MV-4-11 (cell line): ENCODE measurements at places on chromosomes 6 and 20.
A peak's percentile ranks its signal among the peaks of the same experiment; 100 is the strongest.

- DNase-seq, result peak; percentile 74
These were observed 67.2 kb downstream of the TRIM27 start for GRCh38 chr6:28856620-28857005.

GRCh38 chr20:36355469-36356171 lies 49.5 kb downstream of the DLGAP4 start:
- no peak for DNase-seq

- no peak for DNase-seq
These were observed 4.7 kb downstream of the OTOR start for GRCh38 chr20:16752901-16753300.

GRCh38 chr6:5471044-5471443 lies 209.7 kb downstream of the FARS2 start:
- peak; percentile 54 for DNase-seq

DNA sequence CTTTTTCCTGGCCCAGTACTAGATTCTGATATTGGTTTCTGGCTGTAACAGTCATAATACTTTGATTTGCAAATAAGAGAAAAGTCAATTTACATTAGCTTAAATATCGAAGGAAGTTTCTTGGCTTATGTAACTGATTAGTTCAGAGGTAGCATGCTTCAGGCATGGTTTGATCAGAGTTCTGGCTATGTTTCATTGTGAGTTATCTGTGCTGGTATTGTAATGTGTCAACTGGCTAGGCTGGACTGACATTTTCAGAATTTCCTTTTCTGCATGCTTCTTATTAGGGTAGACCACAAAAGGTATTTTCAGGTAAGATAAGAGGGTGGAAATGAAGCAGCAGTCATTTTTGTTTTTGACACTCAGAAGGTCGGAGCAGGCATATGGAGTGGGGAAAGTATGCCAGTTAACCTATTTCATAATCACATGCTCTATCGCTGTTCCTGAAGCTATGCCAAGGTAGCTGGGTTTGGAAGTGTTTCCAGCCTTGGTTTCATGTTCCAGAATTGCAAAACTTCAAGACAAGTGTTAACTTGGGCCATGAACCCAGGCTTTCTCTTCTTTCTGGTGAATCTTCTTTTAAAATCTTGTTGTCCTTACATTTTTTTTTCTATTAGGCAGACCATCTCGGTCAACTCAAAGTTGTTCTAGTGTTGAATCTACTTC lies 244.9 kb downstream of the DHX35 start:
- no peak for DNase-seq

GRCh38 chr20:58841539-58842264 lies 9.0 kb downstream of the GNAS-AS1 start:
- no peak for DNase-seq

- DNase-seq, result no peak
These were observed 139.4 kb downstream of the RNGTT start for GRCh38 chr6:88823998-88824397.

DNA sequence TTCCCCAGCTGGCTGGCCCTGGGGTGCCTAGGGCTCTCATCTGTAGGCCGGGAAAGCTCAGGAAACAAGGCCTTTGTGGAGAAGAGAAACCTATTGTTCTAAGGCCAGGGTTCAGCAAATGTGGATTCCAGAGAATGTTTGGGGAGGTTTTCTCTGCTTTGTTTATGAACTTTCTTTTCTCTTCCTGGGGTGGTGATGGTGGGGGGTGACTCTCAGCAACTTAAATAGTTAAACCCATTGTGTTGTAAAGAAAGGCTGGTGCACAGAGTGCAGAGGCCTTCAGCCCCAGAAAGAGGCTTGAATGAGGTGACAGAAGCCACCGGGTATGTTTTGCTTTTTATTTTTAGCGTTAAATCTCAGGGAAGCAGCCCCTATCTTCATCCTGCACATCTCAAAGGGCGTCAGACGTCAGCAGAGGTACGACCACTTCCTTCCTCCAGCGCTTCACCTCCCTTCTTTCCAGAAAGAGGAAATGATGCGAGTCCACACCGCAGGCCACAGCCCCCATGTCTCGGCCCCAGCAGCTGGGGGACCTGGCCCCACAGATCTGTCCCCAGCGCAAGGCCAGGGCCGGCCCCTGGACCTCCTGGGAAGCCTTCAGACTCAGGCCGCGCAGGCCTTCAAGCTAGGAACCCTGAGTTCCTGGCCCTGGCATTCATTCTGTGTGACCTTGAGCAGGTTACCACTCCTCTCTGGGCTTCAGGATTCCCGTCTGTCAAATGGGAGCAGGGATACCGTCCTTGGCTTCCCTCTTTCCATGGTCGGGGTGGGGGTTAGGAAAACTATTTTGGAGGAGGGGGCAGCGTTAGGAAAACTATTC lies 605 bp upstream of the PPP1R16B start:
- peak; percentile 85 for DNase-seq

- DNase-seq, result no peak
These were observed 14.8 kb downstream of the ERMARD start for GRCh38 chr6:169766232-169766631.

DNA sequence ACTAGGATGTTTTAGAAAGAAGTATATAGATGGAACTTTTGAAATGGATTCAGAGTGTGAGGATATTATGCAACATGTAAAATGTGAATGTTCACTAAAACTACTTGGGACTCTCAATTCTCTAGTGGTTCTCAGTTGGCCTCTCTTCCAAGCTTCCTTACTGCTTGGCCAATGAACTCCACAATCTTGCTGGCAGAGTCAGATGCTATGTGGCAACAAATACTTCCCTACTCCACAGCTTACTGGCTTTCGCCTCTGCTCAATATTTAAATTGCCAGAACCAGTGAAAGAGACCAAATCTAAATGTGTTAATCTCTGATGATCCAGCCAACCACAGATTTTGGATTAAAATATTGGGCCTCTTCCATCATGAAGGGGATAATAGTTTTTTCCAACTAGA lies 138.4 kb downstream of the HTR1B start:
- no peak for DNase-seq

GRCh38 chr6:134436950-134437349 lies 119.0 kb upstream of the SGK1 start:
- peak; percentile 79 for DNase-seq

DNA sequence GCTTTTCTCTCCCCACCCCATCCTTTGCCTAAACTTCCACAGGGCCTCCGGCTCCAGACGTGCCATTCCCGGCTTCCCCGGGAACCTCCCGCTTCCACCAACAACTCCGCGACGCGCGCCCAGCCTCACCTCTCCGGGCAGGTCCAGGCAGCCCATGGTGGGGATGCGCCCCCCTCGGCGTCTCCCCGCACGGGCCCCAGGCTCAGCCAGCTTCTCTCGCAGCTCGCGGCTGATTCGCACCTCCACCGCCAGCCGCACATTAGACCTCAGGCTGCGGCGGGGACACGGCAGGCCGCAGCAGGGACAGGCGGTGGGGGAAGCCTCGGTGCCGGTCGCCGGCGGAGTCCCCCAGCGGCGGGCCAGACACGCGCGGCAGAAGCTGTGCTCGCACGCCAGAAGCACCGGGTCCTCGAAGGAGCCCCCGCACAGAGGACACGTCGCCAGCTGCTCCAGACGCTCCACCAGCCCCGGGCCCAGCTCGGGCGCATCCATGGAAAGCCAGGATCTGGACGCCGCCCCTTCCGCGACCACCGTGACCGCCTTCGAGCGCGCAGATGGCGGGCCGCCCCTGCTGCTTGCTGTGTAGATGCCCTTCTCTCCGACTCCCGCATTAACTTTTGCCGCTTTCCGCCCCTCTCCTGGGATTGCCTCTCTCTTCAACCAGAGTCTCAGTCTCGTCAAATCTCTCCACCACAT lies at the start of gene RNF39:
Gene RNF39 (minus strand): TSS at position 676 of the 696 bp plus-strand sequence. CDS start 184 bp downstream, at position 492.
- DNase-seq, result no peak

DNA sequence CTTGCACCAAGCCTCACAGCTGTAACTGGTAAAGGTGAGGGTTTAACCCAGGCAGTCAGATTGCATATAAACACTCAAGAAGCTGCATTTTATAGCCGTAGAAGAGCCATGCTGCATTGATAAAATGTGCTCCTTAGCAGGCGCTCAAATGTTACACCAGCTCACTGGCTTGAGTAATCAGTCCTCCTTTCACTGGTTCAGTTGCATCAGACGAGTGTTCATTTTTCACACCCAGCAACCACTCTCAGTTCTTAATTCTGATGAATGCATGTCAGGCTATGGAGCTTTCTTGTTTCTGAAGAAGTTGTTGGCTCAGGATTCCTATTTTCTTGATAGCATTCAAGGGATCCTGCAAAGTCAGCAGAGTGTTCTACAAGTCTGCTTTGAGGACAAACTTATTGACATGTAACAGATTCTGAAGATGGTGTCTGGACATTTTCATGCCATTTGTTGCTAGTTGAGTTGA lies 198.3 kb downstream of the PLCB1 start:
- peak; percentile 72 for DNase-seq

DNA sequence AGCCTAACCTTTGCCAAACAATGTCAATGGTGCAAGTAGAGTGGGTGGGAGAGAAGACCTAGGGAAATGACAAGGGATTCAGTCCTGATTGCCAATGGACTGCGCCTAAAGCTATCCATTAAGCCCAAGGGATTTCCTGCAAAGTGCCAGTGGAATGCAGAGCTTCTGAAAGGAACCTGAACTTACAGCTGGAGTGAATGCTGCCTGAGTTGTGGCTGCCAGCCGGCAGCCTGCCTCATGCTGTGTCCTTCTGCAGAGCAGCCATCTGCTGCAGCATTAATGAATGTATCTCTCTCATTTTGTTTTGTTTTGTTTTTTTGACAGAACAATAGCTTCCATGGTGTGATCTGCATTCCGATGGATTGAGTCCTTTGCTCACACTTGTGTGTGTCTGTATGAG lies 44.7 kb downstream of the SLC35F1 start:
- no peak for DNase-seq

- DNase-seq, result no peak
These were observed 32.4 kb upstream of the CCDC167 start for GRCh38 chr6:37532122-37532521.

GRCh38 chr6:13870214-13870830 lies 54.4 kb upstream of the RNF182 start:
- no peak for DNase-seq

GRCh38 chr6:139744891-139745290 lies 370.4 kb upstream of the CITED2 start:
- DNase-seq, result no peak

- no peak for DNase-seq
These were observed 14.7 kb upstream of the SIM1 start for GRCh38 chr6:100479179-100480035.

- no peak for DNase-seq
These were observed 179.5 kb upstream of the SOX4 start for GRCh38 chr6:21414065-21414464.

DNA sequence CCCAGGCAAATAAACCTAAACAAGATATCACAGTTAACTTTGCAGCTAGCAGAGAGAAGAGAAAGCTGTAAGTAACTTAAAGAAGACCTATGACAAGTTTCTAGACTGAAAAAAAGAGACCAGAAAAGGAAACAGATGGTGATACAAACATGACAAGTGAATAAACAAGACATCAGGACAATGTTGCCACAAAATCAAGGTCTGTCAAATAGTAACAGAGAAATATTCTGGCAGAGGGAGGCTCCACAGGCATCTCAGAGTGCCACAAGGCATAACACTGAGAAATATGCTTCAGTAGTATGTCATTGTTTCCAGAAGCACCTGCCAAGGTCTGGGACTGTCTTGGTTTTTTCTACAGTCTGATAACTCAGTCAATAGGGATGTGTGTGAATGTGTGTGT lies 332.2 kb downstream of the KHDRBS2 start:
- no peak for DNase-seq

- DNase-seq, result no peak
These were observed 2.0 kb upstream of the SLC17A3 start for GRCh38 chr6:25875926-25876602.

DNA sequence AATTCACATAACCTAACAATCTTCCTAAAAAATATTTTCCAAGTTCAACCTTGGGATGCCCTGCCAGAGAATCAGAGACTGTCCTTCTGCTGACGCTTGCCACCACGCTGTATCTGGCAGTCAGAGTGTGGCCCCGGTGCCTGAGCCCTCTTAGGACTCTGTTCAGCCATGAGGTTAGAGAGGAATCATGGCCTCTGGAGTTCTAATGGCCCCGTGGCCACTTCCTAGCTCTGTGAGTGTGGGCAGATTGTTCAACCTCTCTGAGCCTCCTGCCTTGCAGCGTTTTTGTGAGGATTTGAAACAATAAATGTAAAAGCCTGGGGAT lies 2.2 kb downstream of the BPHL start:
- no peak for DNase-seq

DNA sequence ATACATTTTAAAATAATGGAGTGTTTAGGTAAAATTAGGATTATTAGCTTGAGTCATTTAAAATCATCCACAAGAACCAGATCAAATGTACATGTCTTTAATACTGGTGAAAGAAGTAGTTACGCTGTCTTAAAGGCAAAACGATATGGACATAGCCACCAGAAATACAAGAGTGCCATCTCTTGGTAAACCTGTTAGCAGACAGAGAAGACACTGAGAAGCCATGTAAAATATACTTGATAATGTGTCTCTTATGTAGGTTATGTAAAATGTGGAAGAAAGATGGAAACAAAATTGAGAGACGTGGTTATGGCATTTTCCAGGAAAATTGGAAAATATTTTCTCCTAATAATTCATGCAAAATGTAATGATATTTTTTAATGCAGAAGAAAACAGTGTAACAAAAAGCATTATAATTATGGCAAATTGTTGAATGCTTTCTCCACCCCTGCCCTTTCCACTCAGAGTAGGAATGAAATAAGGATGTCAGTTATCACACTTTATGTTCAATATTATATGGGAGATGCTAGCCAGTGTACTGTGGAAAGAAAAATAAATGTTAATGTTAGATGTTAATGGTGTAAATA lies 12.2 kb upstream of the SLC17A2 start:
- DNase-seq, result peak; percentile 48

DNA sequence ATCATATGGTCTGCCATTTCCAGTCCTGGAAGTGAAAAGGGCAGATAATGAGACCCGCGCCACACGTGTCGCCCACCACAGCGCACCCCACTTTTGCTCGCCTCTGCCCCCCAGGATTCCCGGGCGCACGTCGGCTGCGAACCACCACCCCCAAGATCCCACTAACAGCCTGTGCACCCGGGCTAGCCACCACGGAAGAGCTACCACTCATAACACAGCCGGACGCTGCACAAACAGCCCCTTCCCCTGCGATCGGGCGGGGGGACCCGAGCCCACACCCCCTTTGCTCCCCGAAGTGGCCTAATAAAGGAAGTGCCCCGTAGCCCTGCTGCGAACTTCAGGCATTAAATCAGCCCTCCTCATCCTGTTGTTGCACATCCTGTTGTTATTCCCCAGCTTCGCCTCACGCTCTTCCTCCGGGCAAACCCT lies 506 bp downstream of the CITED2 start:
- peak; percentile 75 for DNase-seq

GRCh38 chr6:22059126-22059525 lies 237.7 kb downstream of the PRL start:
- DNase-seq, result no peak
